NCI-H146 (cell line): ENCODE measurements at places on chromosomes 5 and 9.
A peak's percentile ranks its signal among the peaks of the same experiment; 100 is the strongest.

- no peak for DNase-seq
These were observed 8.0 kb downstream of the CCNG1 start for GRCh38 chr5:163445345-163445744.

GRCh38 chr5:101531026-101531425 is 627.9 kb upstream of the ST8SIA4 start:
- no peak for DNase-seq

DNA sequence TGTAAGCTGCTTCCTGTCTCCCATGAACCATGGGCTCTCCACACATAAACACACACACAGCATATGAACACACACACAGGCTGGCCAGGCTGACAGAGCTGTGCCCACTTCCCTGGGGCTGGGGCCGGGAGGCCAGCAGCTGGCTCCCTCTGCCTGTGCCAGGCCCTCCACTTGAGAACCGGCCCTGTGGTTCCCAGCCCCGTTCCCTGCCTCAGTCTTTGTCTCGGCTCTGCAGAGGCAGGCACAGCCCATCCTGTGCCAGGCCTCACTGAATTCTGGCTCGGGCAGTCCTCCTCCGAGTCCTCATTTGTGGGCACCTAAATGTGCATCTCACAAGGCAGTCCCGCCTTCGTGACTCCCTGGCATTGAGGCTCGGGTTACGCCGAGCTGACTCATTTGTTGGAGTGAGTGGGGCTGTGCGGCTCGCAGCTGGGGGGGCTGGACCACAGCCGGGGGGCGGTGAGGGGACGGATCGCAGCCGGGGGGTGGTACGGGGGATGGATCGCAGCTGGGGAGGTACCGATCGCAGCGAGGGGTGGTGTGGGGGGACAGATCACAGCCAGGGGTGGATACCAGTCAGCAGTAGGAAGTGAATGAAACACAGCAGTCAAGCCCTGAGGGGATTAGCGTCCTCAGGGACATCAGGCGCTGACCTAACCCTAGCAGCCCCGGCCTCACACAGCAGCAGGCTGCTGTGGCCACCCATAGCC is 72.3 kb downstream of the PSMB7 start:
- no peak for DNase-seq

- peak; percentile 93 for DNase-seq
These were observed 533 bp downstream of the ARSB start for GRCh38 chr5:78984439-78985115.

DNA sequence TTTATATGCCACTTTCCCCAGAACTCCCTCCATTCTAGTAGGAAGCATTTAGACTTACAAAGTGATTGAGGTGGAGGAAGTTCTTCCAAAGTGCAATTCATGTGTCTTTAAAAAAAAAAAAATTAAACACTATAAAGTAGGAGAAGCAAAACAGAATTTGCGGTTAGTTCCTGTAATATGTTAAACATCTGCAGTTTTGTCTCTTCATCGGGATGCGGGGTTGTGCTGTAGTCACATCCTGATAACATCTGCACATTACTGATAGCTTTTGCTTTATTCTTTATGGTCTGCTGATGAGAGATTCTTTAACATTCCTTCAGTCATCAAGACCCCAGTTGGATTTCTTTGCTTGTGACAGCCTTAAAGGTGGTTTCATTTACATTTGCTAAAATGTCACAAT is 694.3 kb downstream of the NR2F1-AS1 start:
- no peak for DNase-seq

- DNase-seq = no peak
These were observed 3.8 kb downstream of the ADAMTS13 start for GRCh38 chr9:133426011-133426410.

GRCh38 chr9:130623466-130623865 is 40.9 kb upstream of the PRDM12 start:
- no peak for DNase-seq

DNA sequence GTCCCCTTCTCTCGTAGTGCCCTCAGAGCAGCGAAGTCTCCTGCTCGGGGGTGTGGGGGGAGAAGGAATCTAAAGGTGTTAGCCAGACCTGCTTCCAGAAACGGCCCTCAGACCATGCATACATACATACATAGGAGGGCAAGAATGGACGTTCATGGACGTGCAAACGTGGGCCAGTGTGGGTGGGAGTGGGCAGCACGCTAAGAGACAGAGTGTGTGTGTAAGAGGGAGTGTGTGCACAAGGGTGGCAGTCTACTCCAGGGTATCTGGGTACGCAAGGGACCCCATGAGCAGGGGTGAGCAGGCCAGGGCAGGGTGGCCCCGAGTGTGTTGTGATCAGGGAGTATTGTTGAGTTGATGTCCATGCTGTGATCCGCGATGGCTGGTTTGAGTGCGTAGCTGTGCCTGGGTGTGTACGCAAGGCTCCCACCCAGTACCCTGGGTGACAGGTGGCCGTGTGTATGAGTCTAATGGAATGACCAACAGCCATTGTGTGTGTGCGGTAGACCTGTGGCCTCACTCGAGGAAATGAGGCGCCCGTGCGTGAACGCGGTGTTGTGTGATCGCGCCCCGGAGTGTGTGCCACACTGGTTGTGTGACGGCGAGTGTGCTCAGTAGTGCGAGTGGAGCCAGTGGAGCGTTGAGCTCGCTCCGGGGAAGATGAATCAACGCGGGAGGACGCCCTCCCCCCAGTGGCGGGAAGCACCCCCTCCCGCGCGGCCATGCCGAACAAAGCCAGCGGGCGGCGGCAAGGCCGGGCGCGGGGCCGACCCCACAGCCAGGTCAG is 826 bp downstream of the GPRIN1 start:
- DNase-seq = peak; percentile 45

DNA sequence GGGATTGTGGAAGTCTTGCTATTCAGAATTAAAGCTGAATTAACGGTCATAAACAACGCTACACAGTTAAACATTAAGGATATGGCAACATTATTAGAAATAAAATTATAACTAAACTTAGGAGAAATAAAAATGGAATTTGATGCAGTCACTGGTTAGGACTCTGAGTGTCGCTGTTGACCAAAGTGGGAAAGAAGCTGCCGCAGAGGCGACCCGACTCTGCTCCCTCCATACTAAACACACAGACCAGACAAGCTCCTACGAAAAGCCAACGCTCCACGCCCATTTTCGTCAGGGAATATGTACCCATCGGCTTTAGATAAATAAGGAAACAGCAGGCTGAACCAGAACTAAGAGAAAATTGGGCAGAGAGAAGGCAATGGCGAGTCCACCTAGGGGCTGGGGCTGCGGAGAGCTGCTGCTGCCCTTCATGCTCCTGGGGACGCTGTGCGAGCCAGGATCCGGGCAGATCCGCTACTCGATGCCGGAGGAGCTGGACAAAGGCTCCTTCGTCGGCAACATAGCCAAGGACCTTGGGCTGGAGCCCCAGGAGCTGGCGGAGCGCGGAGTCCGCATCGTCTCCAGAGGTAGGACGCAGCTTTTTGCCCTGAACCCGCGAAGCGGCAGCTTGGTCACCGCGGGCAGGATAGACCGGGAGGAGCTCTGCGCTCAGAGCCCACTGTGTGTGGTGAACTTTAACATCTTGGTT is at the start of gene PCDHGA5:
Gene PCDHGA5, plus strand, starts transcription at position 211 of the 709 bp plus-strand sequence. Its CDS starts 169 bp downstream, at position 380.
- no peak for DNase-seq

DNA sequence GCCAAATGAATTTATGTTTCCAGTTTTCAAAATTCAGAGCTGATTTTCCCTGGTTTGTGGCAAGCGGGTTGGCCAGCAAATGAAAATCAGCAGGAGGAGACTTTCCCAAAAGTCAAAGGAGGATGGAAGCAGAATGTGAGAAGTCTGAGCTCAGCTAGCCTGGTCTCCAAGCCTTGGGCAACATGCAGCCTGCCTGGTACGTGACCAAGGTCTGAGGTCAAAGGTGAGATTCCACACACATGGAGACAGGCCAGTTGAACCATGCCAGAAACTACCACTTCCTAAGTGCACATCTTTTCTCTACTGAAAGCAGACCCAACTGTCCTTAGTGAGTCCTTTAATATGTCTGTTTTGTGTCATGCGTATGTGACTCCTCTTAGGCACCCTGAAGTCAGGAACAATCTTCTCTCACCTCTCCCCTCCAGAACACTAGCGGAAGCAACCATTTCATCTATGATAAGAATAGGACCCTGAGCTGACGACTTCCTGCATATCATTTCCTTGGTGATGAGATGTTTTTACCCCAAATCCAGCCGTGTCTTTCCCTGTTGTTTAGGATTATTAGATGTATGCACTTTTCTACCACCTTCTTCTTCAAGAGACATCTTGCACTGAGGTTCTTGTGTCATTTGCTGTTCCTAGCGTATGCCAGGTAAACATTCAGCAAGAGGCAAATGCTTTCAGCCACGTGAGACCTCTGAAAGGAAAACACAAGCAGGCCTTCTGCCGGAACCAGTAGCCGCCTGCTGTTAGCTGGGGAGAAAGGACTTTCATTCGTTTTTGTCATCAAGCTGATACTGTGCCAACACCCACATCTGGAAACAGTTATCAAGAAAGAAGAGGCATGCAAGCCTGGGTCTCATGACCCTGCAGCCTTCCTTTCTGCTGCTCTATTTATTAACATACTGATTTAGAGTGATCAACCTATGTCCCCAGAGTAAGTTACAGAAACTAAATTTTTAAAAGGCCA is 9.7 kb upstream of the TGFBI start:
- no peak for DNase-seq

GRCh38 chr5:180080486-180081280 is 9.1 kb upstream of the RNF130 start:
- DNase-seq = no peak

DNA sequence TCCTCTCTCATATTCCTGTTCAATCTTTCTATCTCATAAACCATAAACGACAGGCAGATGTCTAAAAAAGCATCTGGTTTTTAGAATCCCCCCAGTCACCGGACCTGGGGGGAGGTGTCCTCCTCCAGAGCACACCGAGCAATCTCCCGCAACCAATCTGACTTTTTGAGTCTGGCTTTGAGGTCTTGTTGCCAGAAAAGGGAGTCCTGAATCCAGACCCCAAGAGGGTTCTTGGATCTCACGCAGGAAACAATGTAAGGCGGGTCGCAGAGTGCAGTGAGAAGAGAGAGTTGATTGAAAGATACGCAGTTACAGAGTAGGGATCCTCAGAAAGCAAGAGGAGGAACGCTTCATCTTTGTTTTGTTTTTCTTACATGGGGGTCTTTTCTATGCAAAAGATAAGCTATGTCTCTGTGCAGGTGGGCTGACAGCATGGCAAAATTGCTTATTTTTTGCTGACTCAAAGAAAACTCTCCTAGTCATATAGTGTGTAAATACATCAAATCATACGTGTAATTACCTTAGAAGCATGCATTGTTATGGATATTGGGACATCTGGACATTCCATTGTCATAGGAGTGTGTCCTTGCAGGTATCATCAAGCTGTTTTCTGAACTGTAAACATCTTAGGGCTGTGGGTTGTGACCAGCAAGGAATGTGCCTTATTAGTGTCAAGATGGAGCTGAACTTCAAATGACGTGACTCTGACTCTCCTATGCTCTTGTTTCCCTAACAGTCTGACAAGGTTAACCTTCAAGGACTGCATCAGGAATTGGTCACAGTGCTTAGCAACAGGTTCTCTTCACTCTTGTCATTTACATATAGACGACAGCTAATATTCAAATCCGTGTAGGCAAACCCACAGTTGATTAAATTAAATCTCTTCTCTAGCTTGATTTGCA is 159.3 kb upstream of the DAPK1 start:
- DNase-seq = no peak

DNA sequence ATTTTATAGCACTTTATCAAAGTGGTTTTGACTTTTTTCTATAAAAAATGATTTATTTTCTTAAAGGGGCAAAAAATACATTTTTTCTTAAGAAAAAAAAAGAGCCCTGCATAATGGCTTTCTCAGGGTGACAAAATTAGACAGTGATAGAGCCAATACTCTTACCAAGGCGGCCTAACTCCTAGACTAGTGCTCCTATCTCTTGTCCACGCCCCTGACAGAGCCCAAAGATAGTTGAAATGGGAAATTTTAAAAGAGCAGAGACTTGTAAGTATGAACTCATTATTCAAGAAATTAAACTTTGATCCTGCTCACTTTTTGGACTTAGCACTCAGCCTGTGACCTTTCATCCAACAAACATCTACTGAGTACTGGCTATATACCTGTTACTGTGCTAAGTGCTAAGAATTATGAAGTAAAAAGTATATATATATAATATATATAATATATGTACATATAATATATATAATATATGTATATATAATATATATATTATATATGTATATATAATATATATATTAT is 1.2 kb downstream of the INVS start:
- no peak for DNase-seq

DNA sequence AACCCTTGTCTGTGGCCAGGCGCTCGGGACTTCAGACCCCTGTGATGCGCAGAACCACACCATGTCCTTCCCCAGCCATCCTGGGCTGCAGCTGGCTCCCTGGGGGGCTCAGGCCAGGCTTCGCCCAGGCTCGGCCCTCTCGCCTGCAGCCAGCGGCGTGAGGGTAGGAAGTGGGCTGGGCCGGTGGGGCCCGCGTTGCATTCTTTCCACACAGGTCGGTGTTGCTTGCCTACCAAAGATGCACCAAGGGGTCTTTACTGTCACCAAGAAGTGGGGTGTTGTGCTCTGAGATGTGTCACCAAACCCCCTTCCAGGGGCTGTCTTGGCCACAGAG is 48.3 kb upstream of the RNF130 start:
- DNase-seq = no peak

- DNase-seq = no peak
These were observed 99.2 kb downstream of the SPOCK1 start for GRCh38 chr5:137399911-137400310.

GRCh38 chr5:117380316-117380715 is 805.7 kb upstream of the SEMA6A start:
- no peak for DNase-seq

GRCh38 chr5:95808013-95808685 is 14.4 kb downstream of the GLRX start:
- no peak for DNase-seq

DNA sequence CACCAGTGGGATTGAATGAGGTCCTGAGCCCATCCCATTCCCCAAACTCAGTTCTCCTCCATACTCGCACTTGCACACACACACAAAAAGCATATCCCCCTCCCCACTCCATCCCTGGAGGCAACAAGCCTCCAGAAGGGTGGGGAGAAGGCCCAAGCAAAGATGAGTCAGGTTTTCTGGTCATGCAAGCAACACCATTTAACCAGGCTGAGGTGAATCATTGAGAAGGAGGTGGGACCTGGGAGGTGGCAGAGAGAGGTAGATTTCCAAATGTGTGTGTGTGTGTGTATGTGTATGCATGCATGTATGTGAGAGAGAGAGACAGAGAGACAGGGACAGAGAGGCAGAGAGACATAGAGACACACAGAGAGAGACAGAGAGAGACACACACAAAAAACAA is 185.2 kb upstream of the TRIM32 start:
- no peak for DNase-seq

DNA sequence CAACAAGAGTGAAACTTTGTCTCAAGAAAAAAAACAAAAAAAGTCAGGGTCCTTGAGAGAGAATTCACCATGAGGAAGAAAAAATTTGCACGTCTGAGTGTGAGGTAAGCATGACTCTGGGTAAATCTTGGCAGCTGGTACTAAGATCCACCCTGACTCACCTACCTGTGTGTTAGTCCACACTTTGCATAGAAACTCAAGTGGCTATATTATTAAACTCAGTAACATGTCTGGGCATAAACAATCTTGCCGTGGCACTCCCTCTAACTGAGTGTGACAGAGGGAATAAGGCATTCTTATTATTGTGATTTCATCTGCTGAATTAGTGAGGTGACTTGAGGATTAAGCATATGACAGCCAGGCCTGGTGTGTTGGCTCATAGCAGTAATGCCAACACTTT is 259.4 kb upstream of the VLDLR start:
- DNase-seq = no peak
